ENCODE measurements at places on chromosomes 4 and X.

DNA sequence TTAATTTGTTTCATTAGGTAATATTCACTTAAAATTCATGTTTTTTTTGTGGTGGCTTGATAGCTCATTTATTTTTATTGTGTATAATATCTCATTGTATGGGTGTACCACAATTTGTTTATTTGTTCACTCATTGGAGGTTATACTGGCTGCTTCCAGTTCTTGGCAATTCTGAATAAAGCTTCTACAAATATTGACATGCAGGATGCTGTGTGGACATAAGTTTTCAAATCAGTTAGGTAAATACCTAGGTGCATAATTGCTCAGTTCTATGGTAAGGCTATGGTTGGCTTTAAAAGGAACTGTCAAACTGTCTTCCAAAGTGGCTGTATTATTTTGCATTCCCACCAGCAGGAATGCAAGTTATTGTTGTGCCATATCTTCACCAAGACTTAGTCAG, 504.5 kb upstream of the GALNTL6 start:
- no peak for DNase-seq

DNA sequence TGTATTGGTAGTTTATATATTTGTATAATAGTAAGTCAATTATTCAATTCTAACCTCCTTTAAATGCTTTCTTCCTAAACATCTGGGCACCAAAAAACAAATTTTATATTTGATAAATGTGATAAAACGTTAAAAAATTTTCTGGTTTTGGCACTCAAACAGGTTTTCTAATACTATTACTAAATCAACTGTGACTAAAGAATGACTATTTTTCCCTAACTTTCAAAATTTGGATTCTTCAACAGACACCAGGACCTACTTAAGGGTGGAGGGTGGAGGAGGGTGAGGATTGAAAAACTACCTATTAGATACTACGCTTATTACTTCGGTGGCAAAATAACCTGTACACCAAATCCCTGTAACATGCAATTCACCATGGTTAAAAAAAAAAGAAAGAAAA, 555.5 kb downstream of the IL15 start:
- no peak for DNase-seq

DNA sequence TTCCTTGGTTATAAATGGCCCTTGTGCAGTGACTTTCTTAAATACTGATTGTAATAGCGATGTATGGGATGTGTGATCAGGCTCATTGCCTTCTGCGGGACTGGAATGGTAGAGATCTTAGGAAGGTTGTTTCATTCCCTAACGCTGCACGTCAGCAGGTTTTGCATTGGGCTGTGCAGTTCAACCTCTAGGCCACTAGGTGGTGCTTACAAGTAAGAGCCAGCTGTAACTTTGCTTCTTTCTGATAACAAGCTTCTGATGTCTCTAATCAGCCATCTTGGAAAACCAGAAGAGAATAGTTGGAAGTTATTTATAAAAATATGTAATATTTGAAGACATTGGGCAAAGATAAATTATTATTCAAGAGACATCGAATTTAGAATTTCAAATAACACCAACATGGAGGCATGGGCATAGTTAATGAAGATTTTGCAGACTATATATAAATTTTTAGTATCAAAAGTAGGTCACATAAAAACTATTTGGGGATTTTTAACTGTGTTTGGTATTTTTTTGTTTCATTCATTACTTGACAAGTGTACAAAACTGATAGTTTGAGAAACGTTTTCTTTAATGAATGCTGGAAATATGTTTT, 339.7 kb upstream of the PCDH7 start:
- DNase-seq, result peak; percentile 69

- no peak for DNase-seq
Measured at GRCh38 chr4:73178389-73178788, 80.2 kb downstream of the ANKRD17 start.

DNA sequence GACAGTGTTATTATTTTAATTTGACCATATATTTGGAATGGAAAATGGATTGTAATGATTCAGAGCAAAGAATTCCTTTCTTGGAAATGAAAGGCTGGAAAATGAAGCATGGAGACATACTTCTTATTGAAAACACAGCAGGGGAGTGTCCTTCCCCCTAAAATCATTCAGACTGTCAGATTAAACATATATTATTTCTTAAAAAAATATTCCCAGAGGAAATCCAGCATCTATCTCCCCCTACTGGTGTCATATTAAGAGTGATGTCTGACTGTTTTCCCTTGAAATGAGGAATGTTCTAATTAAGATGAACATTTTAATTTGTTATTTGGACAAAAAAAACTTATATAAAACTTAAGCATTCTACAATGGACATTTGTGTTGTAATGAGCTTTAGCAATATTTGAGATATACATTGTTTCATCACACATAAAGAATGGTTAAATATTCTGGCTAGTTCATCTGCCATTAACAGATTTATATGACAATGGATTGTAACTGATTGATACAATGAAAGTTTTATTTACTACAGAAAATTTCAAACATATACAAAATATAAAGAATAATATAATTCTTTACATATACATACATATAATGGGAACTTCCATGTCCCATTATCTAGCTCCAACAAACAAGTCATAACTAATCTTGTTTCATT, 264.6 kb downstream of the SPRY1 start:
- peak; percentile 7 for DNase-seq

- no peak for DNase-seq
Measured at GRCh38 chrX:30781711-30782444, 107.2 kb downstream of the TAB3 start.

- DNase-seq, result no peak
Measured at GRCh38 chr4:180900781-180901180, 1342.4 kb upstream of the TENM3 start.

- DNase-seq, result no peak
Measured at GRCh38 chr4:138242834-138243156, 646 bp upstream of the SLC7A11 start.

GRCh38 chrX:140508958-140509357, 4.1 kb upstream of the SOX3 start:
- DNase-seq, result no peak

DNA sequence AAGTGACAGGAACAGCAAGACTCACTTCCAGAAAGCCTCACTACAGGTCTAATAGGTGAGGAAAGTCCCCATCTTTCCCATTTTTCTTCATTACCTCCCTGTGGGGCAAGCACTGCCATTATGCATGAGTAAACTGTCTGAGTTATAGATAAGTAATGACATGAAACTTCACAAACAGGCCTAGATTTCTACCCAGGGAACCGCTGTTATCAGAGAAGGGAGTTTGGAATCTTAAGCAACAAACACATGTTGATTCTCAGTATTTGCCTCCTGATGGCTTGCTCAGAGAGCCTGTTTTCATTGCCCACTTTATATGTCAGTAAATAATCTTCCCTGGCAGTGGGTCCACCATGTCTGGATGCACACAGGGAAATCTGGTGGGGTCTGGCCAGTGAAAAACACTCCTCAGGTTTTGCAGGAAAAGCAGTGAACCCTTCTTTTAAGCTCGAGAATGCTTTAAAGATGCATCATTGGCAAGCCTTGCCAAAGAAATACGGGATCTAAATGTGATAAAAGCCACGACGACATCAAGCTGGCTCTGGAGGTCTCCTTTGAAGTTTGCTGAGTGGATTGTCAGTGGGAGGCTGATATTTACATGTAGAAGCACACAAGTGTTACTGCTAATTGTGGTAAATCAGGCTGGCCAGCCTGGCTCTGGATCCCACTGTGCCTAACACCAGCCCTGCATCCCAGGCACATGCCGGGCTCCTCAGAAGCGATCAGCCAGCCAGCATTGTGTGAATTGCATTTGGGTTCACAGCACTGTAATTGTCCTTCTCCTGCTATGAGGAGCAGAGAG, 25.2 kb downstream of the PDGFRA start:
- DNase-seq, result no peak

GRCh38 chr4:138658518-138658917, 357.1 kb upstream of the NOCT start:
- no peak for DNase-seq

DNA sequence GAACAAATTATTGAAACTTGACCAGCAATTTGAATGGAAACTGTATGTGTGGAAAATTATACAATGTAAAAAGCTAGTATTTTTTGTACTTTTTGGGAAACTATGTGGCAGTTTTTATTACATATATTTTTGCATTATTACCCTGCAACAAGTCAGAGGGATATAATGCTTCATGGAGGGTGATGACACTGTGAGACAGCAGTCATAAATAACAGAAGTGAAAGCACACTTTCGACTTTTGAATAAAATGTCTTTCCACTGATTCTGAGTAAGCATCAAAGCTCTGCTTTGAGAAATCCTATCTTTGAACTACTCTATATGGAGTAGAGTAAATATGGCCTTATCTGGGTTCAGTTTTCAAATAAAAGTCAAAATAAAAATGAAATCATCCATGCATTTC, 122.6 kb upstream of the PABPC4L start:
- no peak for DNase-seq

DNA sequence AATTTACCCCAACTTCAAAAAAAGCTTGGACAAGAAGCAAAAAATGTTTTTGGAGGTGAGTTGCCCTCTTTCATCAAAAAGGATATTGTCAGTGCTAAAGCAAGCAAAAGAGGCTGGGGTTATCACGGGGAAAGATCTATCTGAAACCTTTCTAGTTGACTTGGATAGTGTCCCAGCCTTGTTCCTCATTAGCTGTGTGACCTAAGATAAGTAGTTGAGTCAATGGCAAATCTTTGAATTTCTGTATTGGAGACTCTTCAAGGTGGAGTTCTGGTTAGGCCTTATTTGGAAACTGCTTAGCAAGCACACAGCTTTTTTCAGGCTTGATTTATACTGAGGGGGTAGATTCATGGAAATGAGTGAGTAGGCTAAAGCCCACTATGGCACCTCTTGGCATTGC, 271.6 kb downstream of the GRIA3 start:
- DNase-seq, result no peak

- no peak for DNase-seq
Measured at GRCh38 chr4:102580463-102580842, 79.3 kb downstream of the NFKB1 start.

GRCh38 chr4:152310257-152310656, 225.6 kb downstream of the FBXW7 start:
- DNase-seq, result peak; percentile 65

GRCh38 chrX:44203791-44204190, 139.7 kb downstream of the EFHC2 start:
- no peak for DNase-seq

- DNase-seq, result no peak
Measured at GRCh38 chrX:8939322-8939721, 94.6 kb downstream of the FAM9B start.

DNA sequence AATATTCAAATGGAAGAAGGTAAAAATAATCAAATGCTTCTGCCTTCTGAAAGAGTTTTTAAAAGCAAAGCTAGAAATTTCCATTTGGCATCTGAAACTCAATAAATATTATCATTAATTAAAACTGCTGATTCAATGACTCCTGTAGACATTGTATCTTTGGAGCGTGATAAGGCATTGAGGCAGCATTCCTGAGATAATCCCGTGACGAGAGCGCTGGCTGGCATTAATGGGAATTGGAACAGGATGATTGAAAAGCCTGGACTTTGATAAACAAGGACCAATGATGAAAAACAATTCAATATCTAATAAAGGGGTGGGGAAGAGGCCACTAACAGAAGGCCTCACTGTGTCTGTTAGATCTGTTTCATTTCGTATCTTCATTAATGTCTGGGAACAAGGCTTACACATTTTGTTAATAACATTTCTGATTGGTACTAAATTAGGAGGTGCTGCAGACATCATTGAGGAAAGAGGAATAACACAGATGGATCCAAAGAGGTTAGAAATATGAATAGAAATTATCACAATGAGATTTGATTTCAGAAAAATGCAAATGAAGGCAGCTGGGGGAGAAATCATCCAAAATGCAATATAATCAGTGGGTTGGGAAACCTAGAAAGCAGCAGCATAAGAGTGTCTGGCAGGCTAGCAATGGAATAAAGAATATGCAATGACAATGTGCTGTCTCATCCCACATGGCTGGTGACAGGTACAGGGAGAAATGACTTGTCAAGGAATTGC, 102.3 kb downstream of the SCD5 start:
- no peak for DNase-seq

- DNase-seq, result peak; percentile 59
Measured at GRCh38 chrX:12791257-12792228, at the start of gene PRPS2. TSS of gene PRPS2 (plus strand) at chrX:12791412. CDS start at chrX:12791498, 86 bp downstream.

DNA sequence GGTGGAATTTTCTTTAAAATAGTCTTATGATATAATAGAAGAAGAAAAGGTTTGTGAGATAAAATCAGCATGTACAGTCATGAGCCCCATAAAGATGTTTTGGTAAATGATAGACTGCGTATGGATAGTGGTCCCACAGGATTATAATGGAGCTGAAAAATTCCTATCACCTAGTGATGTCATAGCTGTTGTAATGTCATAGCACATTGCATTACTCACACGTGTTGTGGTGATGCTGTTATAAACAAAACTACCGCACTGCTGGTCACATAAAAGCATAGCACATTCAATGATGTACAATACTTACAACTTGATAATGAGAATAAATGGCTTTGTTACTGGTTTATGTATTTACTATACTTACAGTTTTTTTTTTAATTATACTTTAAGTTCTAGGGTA, 715.2 kb upstream of the HTR2C start:
- DNase-seq, result no peak

- DNase-seq, result no peak
Measured at GRCh38 chr4:23365871-23366556, 523.8 kb downstream of the PPARGC1A start.

DNA sequence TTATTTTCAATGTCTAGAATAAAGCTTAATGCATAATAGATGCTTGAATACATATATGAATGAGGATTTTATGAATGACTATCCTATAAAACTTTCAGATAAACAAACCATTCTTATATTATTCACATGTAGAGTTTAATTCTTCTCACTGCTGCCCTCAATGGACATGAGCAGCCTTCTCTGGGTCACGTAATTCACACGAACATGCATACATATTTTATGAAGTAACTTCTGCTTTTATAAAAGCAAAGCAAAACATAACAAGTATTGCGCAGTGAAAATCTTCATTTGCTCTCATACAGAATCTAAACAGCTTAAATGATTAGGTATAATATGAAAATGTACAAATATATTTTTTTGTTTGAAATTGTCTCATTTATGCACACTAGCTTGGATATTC, 116.7 kb downstream of the TMA16 start:
- no peak for DNase-seq

GRCh38 chr4:146159384-146160058, 16.0 kb upstream of the LSM6 start:
- DNase-seq, result no peak

DNA sequence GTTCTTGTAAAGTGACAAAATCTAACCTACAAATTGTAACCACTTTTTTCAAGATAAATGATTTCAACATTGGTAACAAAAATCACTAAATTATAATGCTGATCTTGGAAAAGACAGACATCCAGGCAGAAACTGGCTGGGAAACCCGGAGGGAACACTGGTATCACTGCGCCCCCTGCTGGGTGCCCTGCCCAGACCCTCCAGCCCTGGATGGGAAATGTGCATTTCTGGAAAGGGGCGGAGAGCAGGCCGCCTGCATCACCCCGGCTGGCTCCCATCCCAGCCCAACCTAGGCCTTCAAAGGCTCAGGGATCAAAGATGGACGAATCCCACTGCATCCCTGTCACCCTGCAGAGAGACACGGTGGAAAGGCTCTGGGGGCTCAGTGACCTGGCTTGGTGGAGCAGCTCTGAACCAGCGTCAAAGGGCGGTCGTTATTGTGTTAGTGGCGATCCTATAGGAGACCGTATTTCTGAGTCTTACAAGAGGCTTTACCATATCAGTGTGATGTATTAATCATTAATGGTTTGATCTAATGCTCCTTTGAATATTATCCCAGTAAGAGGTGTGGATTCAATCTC, 37.3 kb downstream of the ACOX3 start:
- DNase-seq, result no peak

GRCh38 chrX:79400623-79401022, 33.5 kb upstream of the ITM2A start:
- peak; percentile 15 for DNase-seq

Data from Jurkat, Clone E6-1 (cell line).